Activated CD4-positive, CD25-positive, alpha-beta regulatory T cell treated with anti-CD3 and anti-CD28 coated beads, Interleukin-2, amount 50 U/mL, for 16 hours (primary cell): ENCODE measurements at places on chromosomes 3 and 15.
A peak's percentile ranks its signal among the peaks of the same experiment; 100 is the strongest.

DNA sequence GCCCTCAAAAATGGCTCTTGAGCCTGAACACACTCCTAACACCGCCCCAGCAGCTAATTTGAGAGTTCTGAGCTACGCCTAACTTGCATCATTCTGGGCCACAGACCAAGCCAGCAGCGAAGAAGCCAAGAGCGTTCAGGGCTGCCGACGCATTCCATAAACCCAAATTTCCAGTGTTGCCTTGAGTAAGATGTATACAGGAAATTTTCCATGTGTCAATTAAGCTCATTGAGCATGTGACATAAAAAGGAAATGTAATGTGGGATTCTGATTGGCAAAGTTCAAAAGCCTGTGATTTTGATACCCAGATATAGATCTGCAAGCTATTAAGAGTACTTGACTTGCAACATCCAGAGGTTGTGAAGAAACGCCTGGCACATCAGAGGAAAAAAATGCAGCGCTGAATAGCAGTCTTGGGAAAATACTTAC is 148.6 kb upstream of the NR2F2 start:
- DNase-seq = no peak

DNA sequence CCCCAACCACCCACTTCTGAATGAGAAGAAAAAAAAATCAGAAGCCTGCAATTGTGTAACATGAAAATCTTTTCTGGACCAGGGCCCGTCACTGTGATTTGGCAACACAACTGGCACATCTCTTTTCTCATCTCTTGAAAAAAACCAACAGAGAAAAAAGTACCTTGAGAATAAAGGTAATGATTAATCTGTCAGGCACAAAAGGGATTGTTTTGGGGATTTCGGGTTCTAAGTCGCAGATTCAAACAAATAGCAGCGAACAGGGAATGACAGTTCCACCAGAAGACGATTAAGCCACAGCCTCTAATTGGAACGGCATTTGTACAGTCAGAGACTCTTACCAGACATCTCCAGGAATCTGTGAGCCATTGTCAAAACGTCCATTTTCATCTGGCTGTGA is at the start of gene AQP9:
Gene AQP9, plus strand, starts transcription at position 276 of the 400 bp plus-strand sequence. CDS start 185 bp downstream, outside the sequence.
- no peak for DNase-seq

GRCh38 chr3:141000027-141000663 is 51.0 kb upstream of the SPSB4 start:
- no peak for DNase-seq

- DNase-seq = no peak
These were observed 152.5 kb downstream of the ADAMTS17 start for GRCh38 chr15:100189319-100189718.

- DNase-seq = no peak
These were observed 44.0 kb downstream of the CCDC54 start for GRCh38 chr3:107421170-107421792.

- no peak for DNase-seq
These were observed 20.8 kb upstream of the CNTN6 start for GRCh38 chr3:1072041-1072440.

GRCh38 chr15:101570241-101570640 is 80.7 kb upstream of the PCSK6 start:
- DNase-seq = no peak

GRCh38 chr3:69113536-69113935 is 8.9 kb downstream of the LMOD3 start:
- no peak for DNase-seq

- DNase-seq = no peak
These were observed 187.1 kb upstream of the THBS1 start for GRCh38 chr15:39393575-39394335.

- no peak for DNase-seq
These were observed 79.3 kb upstream of the OXTR start for GRCh38 chr3:8848696-8849131.

- peak; percentile 12 for DNase-seq
These were observed 21.9 kb downstream of the HCN4 start for GRCh38 chr15:73346735-73347312.

- DNase-seq = no peak
These were observed 530 bp upstream of the TUBGCP5 start for GRCh38 chr15:23039917-23040281.

- DNase-seq = no peak
These were observed 92.1 kb downstream of the SLC49A4 start for GRCh38 chr3:122886946-122887345.

DNA sequence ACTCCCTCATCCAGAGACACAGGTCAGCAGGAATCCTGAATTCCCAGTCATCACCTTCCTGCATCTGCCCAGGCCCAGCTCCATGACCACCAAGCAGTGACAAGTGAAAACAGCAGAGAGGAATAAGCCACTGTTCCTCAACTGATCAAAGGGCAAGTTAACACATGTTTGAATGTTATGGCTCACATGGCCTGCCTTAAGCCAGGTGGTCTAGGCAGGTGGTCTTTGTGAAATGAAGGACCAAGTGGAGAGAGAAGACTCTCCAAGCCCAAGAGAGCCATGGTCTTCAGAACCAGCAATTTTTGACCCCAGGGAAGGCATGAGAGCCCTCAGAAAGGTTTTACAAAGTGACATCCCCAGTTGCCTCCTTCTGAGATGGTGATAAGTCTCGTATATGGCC is 161.8 kb downstream of the EPHB1 start:
- no peak for DNase-seq

- DNase-seq = no peak
These were observed 142.1 kb upstream of the CHRM5 start for GRCh38 chr15:33826201-33826600.

DNA sequence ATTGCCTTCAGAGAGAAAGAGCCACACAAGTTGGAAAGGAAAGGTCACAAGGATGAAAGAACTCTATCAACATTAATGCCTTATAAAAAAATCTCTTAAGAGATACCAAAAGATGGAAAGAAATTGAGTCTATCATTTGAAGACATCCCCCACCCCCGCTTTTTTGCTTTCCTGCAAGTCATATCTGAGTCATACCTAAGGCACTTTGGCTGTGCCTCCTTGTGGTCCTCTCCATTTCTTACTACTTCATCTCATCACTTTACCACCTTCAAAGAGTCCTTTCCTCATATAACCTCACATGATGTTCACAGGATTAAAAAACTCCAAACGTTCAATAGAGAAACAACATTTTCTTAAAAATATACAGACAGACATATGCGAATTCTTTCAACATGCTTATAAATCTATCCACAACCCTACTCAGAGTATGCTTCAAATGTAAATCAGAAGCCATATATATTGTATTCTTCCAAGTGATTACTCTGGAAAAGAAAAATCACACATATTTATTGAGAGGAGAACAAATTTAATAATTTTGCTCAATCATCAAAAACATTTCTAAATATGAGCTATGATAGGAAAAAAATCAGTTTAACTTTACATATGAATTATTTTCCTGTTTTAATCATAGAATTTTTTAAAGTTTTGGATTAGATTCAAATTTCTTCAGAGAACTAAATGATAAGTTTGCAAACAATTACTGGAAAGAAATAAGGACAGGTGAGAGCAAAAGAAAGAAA is 1003.9 kb upstream of the CFAP20DC start:
- peak; percentile 26 for DNase-seq

- no peak for DNase-seq
These were observed 885.4 kb downstream of the PDCD6IP start for GRCh38 chr3:34683851-34684250.

DNA sequence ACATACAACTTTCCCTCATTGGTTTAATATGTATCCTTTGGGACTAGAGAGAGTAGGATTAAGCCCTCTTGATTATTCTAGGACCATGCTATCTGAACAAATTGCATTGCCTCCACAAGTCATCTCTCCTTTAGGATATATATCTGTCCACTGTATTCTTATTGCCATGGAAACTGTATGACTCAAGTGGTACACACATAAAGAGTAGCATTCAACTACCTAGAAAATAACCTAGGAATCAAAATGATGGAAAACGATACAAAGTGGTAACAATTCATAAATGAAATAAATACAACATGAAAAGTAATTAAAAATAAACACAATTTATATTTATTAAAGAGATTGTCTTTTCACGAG is 212.1 kb upstream of the P2RY1 start:
- no peak for DNase-seq

GRCh38 chr15:88467935-88468528 is 524 bp downstream of the MRPS11 start:
- no peak for DNase-seq

DNA sequence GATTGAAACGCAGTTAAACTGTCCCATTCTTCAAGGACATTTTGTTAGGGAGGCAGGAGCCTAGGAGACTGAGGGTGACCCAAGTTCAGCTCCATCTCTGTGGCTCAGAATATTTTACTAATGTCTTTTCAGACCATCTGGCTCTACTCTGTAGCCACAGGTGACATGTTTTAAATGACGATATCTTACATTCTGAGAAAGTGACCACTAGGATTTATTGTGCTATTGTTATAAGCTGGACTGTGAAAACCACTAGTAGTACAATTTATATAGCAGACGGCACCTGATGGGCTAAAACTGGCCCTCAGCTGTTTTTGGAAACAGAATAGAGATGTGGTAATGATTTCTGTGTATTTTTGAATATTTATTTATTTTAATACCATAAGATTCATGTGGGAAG is 55.5 kb downstream of the MCF2L2 start:
- DNase-seq = no peak

GRCh38 chr15:71219645-71220044 is 104.4 kb downstream of the THSD4 start:
- DNase-seq = no peak

- DNase-seq = no peak
These were observed 34.0 kb downstream of the IQCB1 start for GRCh38 chr3:121800906-121801305.

GRCh38 chr3:113712129-113712528 is 15.7 kb upstream of the USF3 start:
- DNase-seq = no peak

DNA sequence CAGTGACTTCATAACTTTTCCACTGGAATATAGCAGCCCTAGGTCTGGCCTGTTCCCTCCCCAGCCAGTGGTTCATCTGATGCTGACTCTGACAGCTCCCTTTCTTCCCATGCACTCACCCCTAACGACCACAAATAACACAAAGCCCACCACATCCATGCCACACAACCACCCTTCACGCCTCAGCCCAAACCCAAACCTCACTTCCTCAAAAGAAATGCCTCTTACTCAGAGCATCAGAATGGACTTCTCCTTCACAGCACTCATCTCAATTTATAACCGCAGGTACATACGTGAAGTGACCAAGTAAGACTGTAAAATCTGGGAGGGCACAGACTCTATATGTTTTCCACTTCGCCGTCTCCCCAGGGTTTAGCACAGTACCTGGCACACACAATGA is 1.1 kb downstream of the RBSN start:
- DNase-seq = no peak
